ENCODE measurements at places on chromosomes 16 and 17. TPM values are rescaled to one million over a fixed set of nuclear protein-coding genes. Genes with fewer than 3 reads are reported as not detected.

CNEP1R1 gene
- total RNA-seq: 23.6 TPM

PFN1 gene
- 3,046 TPM for total RNA-seq

TBC1D26 gene
- not detected for total RNA-seq

BCAR1 gene
- 121 TPM for total RNA-seq

CFAP119 gene
- total RNA-seq: 8.6 TPM

TNRC6C gene
- 1.8 TPM for total RNA-seq

PCGF2 gene
- 64.3 TPM for total RNA-seq

LITAFD gene
- not detected for total RNA-seq

RCVRN gene
- not detected for total RNA-seq

NPIPA2 gene
- 2.0 TPM for total RNA-seq

IRX5 gene
- total RNA-seq: 1.3 TPM

KRTAP4-1 gene
- total RNA-seq: not detected

HYDIN gene
- total RNA-seq: 0.27 TPM

PRAC1 gene
- total RNA-seq: not detected

NOTUM gene
- total RNA-seq: not detected

MLLT6 gene
- total RNA-seq: 18.0 TPM

SLFN11 gene
- 5.5 TPM for total RNA-seq

CRYM gene
- total RNA-seq: 2.1 TPM

CYGB gene
- 1.4 TPM for total RNA-seq

MEOX1 gene
- not detected for total RNA-seq

SMARCD2 gene
- total RNA-seq: 57.1 TPM

LDHD gene
- 0.34 TPM for total RNA-seq

CDH1 gene
- total RNA-seq: 3.9 TPM

RFFL gene
- 57.6 TPM for total RNA-seq

PRR11 gene
- 54.5 TPM for total RNA-seq

SCARF1 gene
- 0.36 TPM for total RNA-seq

IKZF3 gene
- total RNA-seq: not detected

SAMD14 gene
- 0.37 TPM for total RNA-seq

ABCC11 gene
- 0.22 TPM for total RNA-seq

ZNF597 gene
- total RNA-seq: 0.85 TPM

ZNF319 gene
- 7.6 TPM for total RNA-seq

MRTFB gene
- 7.9 TPM for total RNA-seq

ARHGDIG gene
- total RNA-seq: 3.2 TPM

MYH13 gene
- total RNA-seq: not detected

NOD2 gene
- 0.02 TPM for total RNA-seq

KRTAP17-1 gene
- not detected for total RNA-seq

WNT3 gene
- total RNA-seq: 4.3 TPM

KRT25 gene
- not detected for total RNA-seq

SLC22A31 gene
- 1.2 TPM for total RNA-seq

SPAG9 gene
- 73.4 TPM for total RNA-seq

FBXO39 gene
- not detected for total RNA-seq

ABCC3 gene
- total RNA-seq: 97.9 TPM

KSR1 gene
- 20.2 TPM for total RNA-seq

TP53TG3B gene
- total RNA-seq: 0.66 TPM

SLC13A2 gene
- total RNA-seq: 0.16 TPM

MPV17L gene
- total RNA-seq: 5.8 TPM

YBX2 gene
- total RNA-seq: 0.47 TPM

ZNF385C gene
- total RNA-seq: not detected

HAS3 gene
- total RNA-seq: 41.0 TPM

SEC14L5 gene
- 0.11 TPM for total RNA-seq

SPNS2 gene
- 9.5 TPM for total RNA-seq

VASN gene
- total RNA-seq: 3.7 TPM

GSG1L gene
- not detected for total RNA-seq

ZG16 gene
- total RNA-seq: not detected

NF1 gene
- total RNA-seq: 19.9 TPM

KRTAP4-3 gene
- total RNA-seq: not detected
